ENCODE measurements at places on chromosomes 7 and 10.

GRCh38 chr7:32103361-32103760 is 33.2 kb upstream of the PDE1C start:
- DNase-seq: no peak

DNA sequence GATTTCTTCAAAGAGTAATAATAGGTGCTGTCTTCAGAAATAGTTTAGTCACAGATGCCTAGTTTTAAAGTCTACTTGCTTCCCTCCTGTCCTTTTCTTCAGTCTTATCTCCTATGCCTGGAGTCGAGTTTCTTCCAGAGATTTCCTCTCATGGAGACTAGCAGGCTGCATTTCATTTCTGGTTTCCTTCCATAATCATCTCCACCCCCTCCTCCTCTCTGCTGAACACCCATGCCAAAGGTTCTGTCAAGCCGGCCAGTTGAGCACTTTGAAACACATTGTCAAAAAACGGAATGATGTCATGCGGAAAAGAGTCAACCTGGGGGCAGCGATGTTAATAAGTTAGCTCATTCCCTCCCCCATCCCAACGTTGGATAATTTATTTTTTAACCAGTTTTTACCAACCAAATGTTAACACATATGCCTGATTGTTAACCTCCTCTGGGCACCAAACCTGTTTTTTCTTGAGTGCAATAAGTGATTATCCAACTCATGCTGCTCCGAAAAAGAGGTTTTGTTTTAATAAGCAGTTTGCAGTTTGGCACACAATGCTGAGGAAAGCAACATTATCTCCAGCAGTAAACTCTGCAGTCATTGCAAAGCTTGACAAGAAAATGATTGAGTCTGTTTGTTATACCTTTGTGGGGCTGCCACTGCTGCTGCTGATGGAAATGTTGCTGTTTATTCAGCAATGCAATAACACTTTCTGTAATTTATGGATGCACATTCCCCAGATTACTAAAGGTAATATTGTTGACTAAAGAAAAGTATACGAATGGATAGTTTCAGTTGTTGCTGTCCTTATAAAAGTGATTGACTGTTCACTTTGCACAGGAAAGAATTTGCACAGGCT is 161.6 kb downstream of the LRMDA start:
- no peak for DNase-seq

DNA sequence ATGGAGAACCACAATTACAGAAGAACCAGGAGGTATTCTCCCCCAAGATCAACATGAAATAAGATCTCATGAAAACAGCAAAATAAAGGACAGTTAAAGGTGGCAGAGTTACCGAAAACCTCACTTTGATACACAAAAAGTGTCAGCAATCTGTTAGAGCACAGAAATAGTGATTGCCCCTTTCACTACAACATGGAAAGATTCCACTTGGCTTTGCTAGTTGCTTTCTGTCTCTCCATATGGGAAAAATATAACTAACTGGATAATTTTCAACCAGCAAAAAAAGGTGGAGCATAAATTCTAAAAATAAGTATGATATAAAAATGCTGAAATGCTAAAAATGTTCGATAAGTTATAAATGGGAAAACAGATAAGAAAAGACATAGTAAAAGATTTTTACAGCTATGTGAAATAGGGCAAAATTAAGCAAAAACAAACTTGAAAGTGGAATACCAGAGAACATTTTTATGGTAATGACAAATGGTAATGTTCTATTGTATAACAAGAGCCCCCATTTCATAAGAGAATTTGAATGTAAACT is 90.2 kb downstream of the GPR85 start:
- no peak for DNase-seq

DNA sequence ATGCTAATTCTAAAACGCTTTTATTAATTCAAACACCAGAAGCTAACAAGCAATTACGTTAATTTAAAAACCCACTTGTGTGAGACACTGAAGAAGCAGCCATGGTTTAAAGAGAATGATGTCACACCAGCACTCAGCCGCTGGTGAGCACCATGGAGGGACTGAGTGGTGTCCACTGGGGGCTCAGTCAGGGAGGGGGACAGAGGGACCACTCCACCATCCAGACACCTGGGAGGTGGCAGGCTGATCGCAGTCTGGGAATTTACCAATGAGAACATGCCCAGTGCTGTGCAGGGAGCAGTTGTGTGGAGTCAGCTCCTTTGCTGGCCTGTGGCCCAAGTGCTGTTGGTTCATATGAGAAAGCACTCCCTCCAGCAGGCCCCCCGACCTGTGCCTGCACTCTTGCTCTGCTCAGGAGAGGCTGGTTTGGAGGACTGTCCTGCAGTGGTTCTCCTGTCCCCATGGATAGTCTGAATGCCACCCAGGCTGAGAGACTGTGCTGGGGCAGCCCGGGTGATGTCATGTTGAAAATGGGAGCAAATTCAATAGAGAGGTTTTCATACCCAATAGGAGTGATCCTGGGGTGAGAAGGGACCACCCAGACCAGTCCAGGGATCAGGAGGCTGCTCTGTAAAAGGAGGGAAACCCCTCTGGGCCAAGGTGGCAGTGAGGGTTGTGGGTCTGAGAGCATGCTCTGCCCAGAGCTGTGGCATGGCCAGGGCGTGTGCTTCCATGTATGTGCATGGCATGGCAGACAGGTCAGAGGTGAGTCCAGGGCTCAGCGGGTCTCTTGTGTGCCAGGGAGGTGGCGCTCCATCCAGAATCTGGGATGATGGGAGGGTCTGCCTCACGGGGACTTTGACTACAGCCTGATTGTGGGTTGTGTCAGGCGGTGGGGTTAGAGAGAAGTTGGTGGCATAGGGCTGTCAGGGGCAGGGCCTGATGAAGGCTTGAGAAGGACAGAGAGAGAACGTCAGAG is 12.7 kb downstream of the ADCY1 start:
- DNase-seq: no peak

DNA sequence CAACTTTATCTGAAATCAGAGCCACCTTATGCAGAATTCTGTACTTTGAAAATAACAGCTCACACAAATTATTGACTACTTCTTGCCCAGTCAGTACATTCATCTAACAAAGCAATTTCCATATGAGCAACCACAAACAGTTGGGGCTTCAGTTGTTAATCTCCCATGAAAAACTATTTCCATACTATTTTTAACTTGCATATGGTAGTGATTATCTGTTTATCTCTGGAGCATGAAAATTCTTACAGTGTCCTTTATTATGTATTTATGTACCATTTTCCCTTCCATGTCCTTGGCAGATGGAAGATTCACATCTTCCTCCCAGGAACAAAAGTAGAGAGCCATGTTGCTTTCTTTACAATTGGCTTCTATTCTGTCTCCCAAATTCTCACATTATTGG is 285.7 kb downstream of the CRPPA start:
- no peak for DNase-seq

DNA sequence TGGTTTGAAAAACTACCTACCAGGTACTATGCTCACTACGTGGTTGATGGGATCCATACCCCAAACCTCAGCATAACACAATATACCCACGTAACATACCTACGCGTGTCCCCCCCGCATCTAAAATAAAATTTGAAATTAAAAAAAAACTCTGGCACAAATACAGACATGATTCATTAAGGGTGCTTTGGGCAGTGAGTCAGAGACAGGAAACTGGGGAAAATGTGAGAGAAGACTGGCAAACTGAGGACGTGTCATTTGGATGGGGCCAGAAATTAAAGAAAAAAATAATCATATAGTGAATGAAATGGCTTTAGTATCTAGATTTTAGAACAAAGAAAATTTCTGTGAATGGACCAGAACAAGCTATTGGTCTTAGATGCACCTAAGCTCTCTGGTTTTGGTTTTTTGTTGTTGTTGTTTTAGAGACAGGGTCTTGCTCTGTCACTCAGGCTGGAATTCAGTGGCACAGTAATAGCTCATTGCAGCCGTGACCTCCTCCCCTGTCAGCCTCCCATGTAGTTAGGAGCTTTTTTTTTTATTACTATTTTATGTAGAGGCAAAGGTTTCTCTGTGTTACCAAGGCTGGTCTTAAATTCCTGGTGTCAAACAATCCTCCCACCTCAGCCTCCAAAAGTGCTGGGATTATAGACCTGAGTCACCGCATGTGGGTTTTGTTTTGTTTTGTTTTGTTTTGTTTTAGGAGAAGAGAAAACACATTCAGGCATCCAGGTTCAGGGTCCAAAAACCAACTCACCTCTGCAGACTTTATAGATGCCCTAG is 5.9 kb upstream of the PRSS58 start:
- no peak for DNase-seq

DNA sequence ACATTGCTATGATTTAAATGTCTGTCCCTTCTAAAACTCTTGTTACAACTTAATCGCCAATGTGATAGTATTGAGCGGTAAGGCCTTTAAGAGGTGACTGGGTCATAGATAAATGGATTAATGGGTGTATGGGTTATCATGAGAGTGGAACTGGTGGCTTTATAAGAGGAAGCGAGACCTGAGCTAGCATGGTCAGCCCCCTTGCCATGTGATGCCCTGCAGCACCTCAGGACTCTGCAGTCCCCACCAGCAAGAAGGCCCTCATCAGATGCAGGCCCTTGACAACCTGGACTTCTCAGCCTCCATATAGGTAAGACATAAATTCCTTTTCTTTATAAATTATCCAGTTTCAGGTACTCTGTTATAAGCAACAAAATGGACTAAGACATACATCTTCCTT is 15.6 kb downstream of the PARP12 start:
- DNase-seq: no peak

DNA sequence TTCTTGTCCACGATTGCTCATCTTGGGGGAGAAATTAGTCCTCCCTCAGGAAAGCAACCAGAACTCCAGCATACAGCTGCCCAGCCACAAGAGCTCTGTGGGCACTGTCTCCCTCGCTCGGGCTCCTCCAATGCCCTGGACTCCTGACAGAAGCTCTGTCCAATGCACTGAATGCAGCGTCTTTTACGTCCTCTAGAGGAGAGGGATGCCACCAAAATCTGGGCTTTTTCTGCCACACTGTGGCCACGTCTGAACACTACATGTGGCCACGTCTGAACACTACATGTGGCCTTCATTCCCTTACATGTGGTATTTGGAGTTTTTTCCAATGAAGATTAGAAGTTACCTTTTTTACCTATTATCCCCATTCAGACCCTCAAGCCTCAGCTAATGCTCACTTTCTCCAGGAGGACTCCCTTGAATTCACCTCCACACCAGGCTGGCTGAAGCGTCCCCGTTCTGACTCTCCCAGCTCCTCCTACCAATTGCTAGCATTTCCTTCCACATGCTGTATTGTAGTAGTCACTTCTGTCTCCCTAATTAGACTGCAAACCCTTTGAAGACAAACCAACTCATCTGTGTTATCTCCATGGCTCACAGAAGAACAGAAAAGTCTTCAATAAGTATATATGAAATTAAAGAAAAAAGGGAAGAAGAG is 134.3 kb upstream of the PDE1C start:
- DNase-seq: peak; percentile 78

DNA sequence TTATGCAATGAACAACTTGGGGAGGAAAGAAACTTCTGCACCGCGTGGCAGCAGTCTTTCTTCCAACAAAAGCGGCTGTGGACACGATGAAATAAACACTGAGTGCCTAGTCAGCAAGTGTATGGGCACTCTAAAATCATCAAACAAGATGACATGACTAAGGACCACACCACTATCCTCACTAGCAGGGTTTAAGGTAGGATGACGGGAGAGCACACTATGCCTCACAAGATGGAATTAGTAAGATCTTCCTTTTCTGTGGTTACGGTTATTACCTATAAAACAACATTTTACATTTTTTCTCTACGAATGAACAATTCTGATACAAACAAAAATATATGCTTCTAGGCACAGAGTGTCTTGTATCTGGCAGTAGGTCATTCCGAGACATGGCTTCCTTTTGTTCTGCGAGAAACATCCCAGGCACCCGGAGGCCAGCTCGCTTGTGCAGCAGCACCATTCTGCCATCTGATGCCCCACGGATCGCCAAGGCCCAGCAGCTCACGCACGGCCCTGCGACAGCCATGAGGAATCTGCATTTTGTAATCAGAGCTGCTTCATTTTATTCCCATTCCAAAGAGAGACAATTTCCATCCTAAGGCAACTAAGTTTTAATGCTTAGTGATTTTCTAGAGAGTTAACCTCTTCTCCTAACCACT is 54.1 kb upstream of the NCAPG2 start:
- DNase-seq: no peak

DNA sequence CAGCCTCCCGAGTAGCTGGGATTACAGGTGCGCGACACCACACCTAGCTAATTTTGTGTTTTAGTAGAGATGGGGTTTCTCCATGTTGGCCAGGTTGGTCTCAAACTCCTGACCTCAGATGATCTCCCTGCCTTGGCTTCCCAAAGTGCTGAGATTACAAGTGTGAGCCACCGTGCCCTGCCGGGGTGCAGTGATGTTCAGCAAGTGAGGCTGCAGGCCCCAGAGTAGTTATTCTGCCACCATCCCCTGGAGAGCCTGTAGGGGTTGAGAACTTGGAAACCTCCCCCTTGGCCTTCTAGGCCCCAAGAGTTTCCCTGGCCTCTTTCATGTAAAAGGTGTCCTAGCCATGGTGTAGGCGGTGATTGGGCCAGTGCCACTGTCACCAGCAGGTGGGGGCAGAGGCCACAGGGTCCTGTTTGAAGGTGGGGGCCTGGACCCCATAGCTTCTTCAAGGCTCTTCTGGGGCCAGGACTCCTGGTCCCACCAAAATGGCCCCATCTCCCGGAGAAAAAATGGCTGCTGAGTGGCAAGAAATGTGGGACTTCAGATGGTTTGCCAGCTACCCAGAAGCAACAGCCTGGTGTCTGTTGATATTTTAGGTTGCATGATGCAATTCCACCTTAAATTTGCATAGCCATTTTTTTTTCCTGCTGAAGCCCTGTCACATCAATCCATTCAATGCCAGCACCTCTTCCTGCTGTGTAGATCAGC is 25.5 kb upstream of the INMT start:
- DNase-seq: no peak

DNA sequence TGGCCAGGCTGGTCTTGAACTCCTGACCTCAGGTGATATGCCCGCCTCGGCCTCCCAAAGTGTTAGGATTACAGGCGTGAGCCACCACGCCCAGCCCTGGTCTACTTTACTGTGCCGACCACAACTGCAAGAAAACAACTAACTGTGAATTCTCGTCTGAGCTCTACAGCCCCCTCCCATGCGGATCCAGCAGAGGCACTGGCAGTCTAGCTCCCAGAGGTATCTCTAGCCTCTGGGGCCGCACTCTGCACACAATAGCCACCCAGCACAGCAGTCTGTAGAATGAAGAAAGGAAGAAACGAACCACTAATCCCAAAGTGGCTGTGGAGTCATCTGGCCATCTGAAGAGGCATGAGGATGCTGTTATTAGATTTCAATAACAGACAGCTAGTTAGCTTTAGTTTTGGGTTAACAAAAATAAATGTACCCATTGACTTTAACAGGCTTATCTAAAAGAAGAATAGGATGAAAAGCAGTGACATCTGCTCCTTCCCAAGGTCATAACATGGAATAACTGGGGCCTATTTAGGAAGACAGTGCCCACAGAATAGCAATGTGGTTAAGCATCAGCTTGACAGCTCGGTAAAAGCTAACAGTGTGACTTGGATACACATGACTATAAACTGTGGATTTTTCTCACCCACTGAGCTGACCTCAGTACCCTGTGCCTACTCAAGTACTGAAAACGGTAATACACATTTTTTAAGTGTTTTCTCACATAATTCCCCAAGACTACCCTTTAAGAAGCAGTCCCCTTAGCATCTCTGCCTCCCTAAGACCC is 131.9 kb downstream of the TNS3 start:
- no peak for DNase-seq

GRCh38 chr7:63105978-63106377 is 892.7 kb upstream of the ZNF722 start:
- no peak for DNase-seq

- DNase-seq: no peak
Measured at GRCh38 chr7:114832906-114833595, 88.8 kb upstream of the MDFIC start.

Data from left ventricle myocardium superior (tissue), 1 donor.